ENCODE measurements at places on chromosomes 2 and 18.

GRCh38 chr18:32722279-32722678 is 50.5 kb downstream of the KLHL14 start:
- no peak for DNase-seq

DNA sequence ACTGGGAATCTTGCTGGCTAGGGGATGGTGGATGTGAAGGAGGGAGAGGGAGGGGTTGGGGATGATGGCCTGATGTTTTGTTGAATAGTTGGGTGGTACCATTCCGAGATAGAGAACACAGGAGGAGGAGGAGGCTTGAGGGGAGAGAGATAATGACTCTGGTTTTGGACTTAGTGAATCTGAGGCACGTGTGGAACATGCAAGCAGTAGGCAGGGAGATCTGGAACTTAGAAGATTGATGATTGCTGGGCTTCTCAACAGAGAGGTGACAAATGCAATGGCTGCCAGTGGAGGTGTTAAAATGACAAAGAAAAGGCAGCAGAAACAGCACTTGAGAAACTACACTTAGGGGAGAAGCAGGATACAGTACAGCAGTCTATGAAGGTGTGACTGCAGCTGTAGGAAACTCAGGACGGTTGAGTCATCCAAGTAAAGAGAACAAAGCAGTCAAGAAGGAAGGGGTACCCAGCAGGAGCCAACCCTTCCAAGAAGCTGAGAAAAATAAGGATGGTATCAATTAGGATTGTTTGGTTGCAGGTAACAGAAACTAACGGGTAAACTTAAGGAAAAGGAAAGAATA is 221.4 kb upstream of the FBXO11 start:
- no peak for DNase-seq

DNA sequence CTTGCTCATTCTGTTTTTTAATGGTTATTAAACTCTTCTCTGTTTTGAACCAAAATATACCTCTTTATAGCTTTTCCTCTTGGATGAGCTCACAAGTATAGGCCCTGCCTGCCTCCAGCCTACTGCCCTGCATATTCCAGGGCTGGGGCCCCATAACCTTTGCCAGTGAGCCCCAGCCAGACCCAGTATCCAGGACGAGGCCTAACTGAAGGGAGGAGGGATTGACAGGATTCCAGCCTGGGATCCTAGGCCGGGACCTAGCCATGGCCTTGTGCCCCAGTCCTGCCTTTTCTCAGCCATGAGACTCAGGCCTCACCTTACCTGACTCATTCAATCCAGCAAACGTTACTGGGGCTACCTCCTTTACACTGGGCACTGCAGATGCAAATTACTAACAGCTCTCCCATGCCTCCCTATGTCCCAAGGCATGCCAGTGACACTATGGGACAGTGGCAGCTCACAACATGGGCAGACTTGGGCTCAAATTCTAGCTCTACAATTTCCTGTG is 159.2 kb downstream of the DDX1 start:
- no peak for DNase-seq

- DNase-seq: no peak
Measured at GRCh38 chr18:7904529-7904928, 337.4 kb downstream of the PTPRM start.

DNA sequence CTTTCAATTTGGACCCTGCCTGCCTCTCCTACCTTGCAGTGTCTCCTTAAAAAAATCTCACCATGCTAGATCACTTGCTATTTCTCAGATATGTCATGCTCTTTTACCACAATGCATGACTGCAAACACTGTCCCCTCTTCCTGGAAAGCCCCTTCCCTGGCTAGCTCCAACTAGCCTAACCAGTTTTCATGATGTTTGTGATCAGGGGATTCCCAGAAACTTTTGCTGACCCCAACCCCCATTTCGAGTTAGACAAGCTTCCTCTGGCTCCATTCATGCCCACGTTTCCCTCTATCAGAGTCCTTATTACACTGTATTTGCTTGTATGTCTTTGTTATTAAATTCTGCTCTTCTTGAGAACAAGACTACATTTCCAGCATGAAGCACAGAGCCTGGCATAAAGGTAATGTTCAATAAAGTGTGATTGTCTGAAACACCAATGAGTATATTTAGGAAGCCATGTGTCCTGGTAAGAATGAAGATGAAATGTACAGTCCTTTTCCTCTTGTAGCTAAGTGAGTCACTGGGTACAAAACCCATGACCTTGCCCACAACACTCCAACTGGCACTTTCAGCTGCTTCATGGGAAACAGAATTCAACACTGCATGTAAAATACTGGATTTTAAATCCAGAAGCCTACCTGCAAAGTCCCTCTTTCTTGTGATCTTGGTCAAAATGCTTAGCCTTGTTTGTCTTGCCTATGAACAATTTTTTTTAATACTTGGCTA is 62.0 kb upstream of the ATL2 start:
- no peak for DNase-seq

DNA sequence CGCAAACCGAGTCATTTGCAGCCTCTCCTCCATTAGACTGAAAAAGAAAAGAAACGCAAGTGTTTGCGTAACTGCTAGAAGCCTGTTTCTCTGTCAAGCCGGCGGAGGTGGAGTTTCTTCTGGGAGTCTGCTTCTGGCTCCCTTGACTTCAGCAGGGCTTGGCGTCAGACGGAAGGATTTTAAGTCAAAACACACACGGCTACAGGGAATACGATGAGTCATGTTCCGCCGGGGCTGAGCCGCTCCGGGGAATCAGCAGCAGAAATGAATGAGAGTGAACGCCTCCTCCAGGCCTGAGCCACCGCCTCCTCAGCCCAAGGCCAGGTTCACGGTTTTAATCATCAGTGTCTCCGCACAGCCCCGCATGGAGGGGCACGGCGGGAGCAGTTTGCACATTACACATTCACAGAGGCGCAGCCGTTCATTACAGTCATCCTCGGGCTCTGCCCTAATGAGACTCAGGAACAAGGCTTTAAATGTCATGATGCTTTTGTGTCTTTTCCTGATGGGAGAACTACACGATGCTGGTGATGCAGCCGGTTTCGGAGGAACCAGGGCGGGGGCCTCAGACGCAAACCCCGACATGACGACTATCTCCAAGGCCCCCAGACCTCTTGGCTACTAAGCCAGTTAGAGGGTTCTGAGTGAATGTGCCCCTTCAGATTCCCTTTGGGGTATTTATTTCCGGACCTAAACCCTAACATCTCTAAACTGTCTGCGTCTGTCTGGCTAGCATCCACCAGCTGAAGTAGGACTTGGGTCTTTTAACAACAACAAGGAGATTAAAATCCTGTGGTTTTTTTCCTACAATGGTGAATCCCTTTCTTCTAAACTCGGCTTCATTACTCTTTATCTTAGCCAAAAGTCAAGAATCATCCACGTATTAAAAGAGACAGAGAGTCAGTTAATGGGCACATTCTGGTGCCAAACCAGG is 11.1 kb upstream of the SCG2 start:
- peak; percentile 80 for DNase-seq

- DNase-seq: no peak
Measured at GRCh38 chr2:44623622-44624351, 262.0 kb downstream of the CAMKMT start.

- no peak for DNase-seq
Measured at GRCh38 chr2:165008730-165009315, 53.5 kb upstream of the SLC38A11 start.

DNA sequence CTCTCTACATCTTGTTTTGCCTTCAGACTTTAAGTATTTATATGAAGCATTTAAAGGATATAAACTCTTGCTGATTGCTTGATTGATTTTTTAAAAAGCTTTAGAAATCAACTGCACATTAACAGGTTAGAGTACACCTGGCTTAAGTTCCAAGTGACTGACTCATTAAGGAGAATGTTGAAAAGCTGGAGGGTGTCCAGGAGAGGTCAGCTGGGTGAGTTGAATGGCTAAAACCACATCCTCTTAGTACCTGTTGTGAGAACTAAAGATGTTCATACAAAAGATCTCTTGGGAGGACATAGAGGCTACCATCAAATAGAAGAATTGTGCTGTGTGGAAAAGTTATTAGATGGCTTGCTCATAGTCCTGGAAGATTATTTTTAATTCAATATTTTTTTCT is 206.8 kb downstream of the TXNL1 start:
- DNase-seq: no peak

GRCh38 chr2:190267302-190267701 is 52.3 kb downstream of the HIBCH start:
- DNase-seq: no peak

- no peak for DNase-seq
Measured at GRCh38 chr2:190190507-190191162, 128.1 kb upstream of the MSTN start.

GRCh38 chr2:176140513-176141317 is 10.6 kb upstream of the HOXD4 start:
- peak; percentile 50 for DNase-seq

GRCh38 chr18:48356151-48356745 is 52.9 kb downstream of the ZBTB7C start:
- no peak for DNase-seq

GRCh38 chr2:110770959-110771431 is 38.6 kb downstream of the ACOXL start:
- DNase-seq: no peak

GRCh38 chr2:10331702-10332401 is 29.1 kb downstream of the HPCAL1 start:
- no peak for DNase-seq

DNA sequence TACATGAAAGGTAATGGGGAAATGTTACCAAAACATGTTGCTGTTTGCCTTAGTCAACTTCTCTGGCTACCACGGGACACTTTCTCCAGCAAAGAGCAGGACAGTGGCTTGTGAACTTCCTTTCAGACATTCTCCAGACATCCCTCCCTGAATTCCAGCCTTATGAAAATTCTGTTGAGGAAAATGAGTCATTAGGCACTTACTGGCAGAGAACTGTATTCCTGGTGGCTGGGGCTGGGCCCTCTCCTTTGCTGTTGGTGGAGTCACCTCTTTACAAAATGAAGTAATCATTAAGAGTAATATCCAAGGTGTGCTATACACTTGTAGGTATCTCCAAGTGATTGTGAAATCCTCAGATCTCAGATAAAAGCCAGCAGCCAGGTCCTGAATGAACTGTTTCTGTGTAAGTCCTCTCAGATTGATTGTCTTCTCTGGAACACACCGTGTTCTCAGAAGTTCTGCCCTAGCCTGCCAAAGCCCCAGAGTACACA is 1.3 kb upstream of the FAP start:
- no peak for DNase-seq

DNA sequence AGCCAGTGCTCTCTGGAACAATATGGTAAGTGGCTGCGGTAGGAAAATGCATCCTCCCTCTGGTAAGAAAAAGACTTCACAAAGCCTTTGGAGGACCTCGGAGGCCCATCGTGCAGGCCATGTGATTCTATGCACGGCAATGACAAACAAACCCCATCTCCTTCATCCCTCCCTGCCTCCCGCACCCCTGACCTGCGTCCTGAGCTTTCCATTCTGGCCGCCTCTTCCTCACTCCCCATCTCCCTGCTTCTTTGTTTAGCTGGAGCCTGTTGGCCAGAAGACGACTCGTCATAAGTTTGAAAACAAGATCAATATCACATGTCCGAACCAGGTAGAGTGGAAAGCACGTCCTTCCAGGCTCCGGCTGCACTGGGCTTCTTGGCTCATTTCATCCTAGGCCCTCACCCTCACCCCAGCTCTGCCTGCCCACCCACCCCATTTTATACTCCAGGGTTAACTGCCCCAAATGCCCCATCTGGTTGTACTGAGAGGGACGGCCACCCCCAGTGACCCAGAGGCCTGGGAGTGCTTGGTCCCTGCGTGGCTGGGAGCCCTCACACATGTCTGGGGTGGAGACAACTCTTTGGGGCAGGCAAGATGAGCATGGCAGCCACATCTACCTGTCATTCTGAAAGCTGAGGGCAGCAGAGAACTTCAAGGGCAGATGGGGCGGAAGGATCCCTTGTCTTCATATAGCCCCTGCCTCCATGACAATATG is 94.0 kb downstream of the PLB1 start:
- no peak for DNase-seq

DNA sequence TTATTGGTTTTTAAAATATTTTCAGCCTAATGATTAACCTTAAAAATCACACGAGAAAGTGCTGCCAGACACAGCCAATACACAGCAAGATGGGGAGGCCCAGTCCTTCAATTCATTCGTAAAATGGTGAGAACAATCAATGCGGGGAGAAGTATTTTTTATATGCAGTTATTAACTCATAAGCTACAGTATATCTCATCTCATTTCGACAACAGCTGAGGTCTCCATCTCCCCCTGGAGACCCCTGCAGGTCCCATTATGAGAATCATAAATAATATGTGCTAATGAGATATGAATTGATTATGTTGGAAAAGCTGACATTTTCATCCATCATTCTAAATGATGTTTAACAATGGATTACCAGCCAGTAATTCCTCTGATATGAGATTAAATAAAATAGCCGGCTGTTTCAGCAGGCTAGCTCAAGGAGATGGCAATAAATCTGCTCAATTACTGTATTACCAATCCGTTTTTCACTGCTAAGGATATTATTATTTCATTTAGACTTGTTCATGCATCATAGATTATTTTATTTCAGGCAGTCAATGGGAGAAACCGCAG is 535.8 kb downstream of the GALR1 start:
- no peak for DNase-seq

DNA sequence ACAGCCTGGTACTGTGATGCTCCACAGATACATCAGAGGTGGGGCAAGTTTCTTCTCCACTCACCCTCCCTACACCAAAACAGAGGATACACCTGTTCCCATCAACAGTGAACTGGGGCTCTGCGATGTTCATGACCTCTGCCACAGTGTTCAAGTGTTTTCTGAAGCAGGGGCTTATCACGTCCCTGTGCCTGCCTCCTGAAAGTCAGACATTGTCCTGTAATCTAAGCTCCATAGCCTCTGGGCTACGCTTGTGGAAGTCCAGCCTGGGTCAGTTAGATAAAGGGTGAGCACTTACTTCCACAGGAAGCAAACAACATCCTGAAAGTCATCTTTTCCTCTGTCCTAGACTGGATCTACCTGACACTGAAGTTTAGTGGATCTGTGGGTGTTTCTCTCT is 20.2 kb upstream of the MRO start:
- DNase-seq: no peak

DNA sequence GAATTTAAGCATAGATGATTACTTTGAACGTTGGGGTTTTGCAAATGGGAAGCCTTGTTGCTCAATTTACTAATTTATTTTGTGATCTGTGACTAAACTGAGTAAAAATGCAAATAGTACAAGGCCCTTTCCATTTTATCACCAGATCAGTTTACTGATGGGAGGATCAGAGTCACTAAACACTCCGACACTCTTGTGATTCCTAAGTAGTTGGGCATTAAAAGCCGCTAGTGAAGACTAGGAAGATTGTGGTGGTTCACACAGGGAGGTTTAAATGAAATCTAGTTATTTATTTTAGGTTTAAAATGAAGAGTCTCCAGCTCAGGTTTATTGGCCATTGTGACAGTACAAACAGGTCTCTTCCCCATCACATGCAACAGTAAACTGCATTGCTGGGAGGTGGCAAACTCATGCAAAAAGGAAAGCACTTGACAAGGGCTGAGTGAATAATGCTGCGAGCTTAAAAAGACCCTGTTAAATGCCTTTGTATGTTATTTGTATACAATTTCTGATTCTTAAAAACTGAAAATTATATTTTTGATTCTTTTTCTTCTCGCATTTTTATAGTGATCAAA is 394.8 kb upstream of the FANCL start:
- DNase-seq: no peak

GRCh38 chr2:206482123-206482522 is 38.8 kb downstream of the ADAM23 start:
- DNase-seq: no peak
